Suppressor macrophage treated with lipopolysaccharide for 4 hours (primary cell): ENCODE measurements at places on chromosomes 16 and 17.

DNA sequence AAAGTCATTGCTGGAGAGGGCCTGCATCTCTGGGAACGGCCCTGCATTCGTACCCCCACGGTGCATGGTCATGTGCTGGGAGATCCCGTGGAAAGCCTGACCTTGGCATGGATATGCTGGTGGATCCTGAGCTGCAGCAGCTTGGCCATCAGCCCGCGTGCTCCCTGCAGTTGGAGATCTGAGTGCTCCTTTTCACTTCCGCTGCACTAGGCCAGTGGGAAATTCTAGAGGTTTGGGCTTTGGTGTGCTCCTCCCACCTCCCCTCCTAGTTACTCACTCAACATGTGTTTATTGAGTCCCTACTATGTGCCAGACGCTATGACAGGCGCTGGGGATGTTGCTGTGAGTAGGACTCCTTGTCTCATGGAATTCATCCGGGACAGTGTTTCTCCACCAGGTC is 91.1 kb downstream of the RGS9 start:
- DNase-seq: no peak

GRCh38 chr16:9446471-9447194 is 355.2 kb downstream of the HAPSTR1 start:
- no peak for DNase-seq

DNA sequence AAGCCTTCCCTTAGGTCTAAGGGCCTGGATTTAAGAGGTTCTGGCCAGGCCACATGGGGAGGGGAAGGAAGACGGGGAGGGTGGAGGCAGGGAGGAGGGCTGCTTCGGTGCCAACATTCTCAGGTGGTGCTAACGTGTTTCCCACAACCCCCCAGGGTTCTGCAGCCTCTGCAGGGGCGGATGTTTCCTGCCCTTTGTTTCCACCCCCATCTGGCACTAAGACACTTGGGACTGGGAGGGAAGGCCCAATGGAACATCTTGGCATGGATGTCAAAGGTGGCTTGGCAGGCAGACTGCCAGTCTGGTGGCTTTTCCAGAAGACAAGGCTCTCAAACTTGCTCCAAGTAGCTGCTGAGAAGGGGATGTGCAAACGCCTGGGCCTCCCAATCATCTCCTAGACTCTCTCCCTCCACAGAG is 12.7 kb downstream of the HIC1 start:
- DNase-seq: no peak

DNA sequence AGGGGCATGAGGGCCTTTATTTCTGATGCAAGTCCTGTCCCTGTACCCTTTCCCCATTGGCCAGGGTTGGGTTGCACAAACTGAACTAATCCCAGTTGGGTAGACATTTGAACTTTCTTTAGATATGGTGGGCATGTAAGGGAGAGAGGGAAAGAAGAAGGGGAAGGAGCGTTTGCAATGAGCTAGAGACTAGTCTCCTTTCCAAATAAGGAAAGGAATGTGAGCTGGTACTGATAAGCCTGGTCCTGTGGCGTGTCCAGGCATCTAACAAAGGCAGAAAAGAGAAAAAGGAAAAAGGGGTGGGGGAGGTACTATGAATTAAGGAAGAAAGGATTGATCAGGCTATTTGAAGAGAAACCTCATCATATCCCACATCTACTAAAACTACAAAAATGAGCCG is 20.3 kb downstream of the CHMP6 start:
- DNase-seq: no peak

DNA sequence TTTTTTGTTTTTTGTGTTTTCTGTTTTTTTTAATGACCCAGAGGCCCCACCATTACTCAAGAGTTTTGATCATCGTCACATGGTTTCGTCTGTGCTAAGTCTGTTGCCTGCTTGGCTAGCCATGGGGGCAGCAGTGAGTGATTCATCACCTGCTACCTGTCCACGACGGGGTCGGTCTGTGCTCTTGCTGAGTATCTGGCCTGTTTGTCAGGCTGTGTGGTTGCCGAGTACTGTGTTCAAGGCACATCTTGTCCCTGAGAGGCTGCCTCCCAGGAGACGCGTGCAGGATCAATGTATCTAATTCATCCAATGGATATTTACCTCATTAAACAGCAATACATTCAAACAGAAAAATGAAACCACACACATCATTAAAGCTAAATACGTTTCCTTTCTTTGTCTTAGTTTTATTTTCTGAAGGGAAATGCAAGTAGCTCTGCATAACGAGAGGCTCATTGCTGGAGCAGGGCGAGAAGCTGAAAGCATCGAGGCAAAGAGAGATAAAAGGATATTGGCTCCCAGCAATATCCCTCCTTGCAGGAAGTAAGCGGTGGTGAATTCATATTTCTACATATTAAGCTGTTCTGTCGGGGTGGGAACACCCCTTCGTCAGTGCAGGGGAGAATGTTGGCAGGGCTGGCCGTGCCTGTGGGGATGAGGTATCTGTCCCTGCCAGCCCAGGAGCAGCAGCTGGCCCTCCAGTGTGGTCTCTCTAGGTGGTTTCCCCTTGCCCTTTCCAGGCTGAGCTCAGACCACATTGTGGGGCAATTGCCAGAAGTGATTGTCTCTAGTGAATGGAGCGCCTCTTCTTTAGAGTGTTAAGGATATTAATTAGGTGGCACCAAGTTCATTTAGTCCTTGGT is 166.2 kb upstream of the ASIC2 start:
- DNase-seq: no peak

DNA sequence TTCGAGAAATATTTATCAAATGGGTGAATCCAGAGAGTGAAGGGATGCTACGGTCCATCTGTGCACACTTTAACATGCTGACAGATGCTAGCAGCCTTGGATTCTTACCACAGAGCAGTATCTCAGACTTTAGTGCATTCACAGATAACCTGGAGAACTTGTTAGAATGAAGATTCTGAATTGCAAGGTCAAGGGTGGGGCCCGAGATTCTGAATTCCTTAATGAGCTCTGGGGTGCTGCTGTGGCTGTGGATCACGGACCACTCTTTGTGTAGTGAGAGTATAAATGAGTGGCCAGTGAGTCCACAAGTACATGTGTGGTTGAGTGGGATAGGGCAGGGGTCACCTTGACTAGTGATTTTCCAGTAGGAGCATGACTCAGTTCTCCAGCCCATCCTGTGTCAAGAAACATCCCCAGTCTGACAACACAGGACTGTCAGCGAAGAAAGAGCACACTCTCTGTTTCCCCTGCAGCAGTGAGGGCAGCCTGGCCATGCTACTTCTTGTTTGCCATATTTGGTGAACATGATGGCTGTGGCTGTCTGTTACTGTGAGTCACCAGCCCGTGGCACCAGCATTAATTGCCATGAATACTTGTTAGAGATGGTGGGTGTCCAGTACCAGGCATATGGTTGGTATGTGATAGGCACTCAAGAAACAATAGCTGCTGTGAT is 13.0 kb upstream of the SALL1 start:
- DNase-seq: no peak

DNA sequence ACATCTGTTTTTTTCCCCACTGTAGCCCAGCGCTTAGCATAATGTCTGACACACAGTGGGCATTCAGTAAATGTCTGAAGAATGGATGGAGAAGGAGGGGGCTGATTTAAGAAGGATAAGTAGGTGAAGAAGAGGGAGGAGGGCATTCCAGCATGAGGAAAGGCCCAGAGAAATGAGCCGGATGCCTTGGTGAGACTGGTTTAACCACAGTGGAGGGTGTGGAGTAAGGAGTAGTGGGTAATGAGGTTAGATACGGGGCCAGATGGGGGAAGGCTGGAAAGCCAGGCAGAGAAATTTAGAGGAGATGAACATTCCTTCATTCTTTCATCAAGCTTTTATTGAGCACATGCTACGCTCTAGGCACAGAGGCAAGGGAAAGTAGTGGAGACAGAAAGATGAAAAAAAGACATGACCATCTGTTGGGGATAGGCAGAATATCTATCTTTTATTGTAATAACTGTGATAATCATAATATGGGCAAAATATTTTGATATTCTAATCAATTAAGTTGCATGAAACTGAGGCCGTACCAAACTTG is 43.7 kb upstream of the NFAT5 start:
- no peak for DNase-seq

DNA sequence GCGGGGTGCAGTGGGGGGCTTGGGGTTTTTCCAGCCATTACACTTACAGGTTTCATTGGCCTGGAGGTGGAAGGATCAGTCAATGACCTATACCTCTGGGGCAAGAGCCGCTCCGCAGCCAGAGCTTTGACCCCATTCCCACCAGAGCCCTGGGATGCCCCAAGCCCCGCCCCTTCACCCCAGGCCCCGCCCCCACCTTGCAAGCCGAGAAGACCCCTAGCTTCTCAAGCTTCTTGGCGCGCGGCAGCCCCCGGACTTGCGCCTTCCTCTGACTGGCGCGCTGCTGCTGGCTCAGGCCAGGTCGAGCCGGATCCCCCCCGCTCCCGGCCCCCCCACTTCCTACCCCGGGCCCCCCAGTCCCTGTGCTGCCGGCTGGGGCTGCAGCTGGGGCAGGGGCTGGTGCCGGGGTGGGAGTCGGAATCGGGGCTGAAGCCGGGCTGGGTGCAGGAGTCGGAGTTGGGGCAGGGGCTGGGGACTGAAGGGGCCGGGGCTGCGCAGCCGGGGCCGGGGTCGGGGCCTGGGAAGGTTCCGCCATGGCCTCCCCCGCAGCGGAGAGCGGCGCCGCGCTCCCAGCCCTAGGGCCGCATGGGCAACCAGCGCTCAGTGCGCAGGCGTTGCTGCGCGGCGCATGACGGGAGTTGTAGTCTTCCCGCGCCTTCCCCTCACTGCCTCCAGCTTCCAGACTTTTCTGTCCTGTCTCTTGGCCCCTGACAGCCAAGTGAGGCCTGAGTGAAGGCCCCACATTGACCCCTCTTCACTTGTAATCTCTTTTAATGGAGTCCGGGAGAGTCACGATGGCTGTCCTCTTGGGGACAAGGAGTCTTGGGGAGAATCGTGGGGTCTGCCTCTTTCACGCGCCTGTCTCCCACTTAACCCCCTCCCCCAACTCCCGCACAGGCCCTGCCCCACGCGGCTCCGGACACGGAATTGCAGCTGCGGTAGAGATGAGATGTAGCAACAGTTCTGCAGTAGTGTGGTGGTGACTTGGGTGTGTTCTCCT is at the start of gene KAT2A:
Gene KAT2A, minus strand, starts transcription at position 598 of the 1,000 bp plus-strand sequence. Its CDS starts 63 bp downstream, at position 535.
- DNase-seq: peak; percentile 85

- DNase-seq: no peak
Observed at GRCh38 chr17:81232616-81233241, 6.1 kb downstream of the TEPSIN start.

GRCh38 chr17:70073310-70073709 is 1.7 kb upstream of the KCNJ16 start:
- no peak for DNase-seq

- no peak for DNase-seq
Observed at GRCh38 chr16:14112539-14112856, 41.4 kb downstream of the MRTFB start.

DNA sequence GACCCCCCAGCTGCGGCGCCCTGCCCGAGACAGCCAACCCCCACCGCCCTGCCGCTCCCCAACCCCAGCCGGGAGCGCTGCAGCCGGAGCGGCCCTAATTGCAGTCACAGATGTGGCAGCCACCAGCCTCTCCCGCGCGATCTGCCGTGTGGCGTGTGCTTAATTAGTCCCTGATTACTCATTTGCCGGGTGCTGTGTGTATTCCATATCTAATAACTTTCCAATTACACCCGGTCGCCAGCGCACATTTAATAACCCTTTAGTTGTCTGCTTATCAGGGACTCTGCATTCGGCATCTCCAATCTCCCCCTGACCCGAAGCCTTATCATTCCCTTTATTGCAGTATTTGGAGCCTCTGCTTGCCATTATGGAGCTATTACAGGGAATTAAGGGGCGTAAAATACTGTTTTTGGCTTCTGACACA is 236.7 kb upstream of the CIBAR2 start:
- no peak for DNase-seq

DNA sequence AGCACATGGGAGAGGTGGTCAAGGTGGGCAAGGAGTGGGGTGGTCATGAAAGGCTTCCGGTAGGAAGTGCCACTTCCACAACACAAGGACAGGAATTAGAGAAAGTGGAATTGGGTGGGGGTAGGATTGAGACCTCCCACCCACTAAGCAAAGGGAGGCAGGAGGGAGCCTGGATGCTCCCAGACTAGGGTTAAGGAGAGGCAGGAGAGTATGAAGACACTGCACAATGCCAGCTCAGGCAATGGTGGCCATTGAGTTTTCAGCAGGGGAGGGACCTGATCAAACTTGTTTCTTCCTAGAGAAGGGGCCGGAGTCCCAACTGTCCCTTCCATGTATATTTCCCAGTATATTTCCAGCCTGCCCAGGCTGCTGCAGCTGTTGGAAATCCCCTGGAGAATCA is 3.1 kb upstream of the RAB11FIP4 start:
- DNase-seq: no peak

DNA sequence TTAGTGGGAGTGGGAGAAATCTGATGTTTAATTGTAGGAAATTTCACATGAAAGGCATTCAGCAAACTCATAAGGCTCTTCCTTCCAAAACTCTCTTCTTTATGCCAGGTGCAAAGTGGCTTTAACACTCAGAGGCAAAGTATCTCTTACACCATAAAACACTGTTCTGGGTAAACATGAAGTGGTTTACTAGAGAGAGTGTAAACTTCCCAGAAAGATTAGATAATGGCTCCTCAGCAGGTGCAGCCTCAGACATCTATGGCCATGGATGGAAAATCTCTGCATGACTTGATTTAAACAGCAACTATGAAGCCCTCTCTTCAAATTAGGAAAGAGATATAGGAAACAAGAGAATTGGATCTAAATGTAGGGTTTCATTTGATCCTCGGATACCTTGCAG is 583.1 kb upstream of the SALL1 start:
- no peak for DNase-seq

DNA sequence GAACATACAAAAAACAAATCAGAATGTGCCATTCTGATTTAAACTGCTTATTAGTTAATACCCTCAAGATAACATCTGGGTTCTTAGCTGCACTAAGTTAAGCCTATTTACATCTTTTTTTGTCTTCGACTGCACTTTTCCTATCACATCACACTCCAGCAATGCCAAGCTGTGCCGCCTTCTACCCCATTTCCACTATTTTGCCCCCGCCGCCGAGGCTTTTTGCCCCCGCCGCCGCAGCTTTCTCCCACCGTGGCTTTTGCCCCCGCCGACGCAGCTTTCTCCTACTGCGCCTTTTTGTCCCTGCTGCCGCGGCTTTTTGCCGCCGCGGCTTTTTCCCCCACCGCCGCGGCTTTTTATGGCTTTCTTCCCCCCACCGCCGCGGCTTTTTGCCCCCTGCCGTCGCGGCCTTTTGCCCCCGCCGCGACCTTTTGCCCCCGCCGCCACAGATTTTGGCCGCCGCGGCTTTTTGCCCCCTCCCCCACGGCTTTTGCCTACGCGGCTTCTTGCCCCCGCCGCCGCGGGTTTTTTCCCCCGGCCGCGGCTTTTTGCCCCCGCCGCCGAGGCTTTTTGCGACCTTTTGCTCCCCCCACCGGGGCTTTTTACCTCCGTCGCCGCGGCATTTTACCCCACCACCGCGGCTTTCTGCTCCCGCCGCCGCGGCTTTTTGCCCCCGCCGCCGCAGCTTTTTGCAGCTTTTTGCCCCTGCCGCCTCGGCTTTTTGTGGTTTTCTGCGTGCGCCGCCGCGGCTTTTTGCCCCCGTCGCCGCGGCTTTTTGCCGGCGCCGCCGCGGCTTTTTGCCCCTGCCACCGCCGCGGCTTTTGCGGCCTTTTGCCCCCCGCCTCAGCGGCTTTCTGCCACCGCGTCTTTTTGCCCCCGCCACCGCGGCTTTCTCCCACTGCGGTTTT is 331.4 kb upstream of the WSB1 start:
- DNase-seq: no peak
